ENCODE measurements at places on chromosomes 5 and 9. TPM values are rescaled to one million over a fixed set of nuclear protein-coding genes. Genes with fewer than 3 reads are reported as not detected.

GPX8 gene
- 61.1 TPM for total RNA-seq

TXNDC8 gene
- total RNA-seq: not detected

GRCh38 chr9:20321423-20322082 is 300.7 kb downstream of the MLLT3 start:
- peak; percentile 64 for DNase-seq

- DNase-seq: no peak
Measured at GRCh38 chr5:135230251-135230925, 168.6 kb downstream of the MACROH2A1 start.

REXO4 gene
- 19.0 TPM for total RNA-seq

GRCh38 chr5:122287101-122287500 is 24.9 kb upstream of the SNCAIP start:
- no peak for DNase-seq

DNA sequence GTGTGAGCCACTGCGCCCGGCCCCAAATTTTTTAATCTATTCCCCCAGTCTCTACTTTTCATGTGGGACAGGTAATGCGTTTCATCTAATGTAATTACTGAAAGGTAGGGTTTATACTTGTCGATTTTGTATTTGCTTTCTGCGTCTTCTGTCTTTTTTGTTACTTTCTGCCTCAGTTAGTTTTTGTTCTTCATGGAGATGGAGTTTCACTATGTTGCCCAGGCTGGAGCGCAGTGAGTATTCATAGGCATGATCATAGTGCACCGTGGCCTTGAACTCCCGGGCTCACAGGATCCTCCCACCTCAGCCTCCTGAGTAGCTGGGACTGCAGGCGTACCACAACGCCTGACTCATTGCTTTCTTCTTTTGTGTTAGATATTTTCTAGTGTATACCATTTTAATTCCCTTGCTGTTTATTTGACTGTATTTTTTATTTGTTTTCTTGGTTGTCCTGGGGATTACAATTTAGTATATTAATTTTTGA is 23.4 kb downstream of the EHMT1 start:
- no peak for DNase-seq

DNA sequence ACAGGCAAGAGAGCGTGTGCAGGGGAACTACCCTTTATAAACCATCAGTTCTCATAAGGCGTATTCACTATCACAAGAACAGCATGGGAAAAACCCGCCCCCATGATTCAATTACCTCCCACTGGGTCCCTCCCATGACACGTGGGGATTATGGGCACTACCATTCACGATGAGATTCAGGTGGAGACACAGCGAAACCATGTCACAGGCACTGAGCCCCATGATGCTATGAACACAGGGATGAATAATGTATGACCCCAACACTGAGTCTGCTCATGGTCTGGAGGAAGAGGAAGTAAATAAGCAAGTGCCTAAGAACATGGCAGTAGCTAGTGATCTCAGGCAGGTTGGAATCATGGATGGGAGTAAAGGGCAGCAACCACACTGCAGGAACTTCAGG is 281.0 kb upstream of the ZNF462 start:
- no peak for DNase-seq

C9orf153 gene
- total RNA-seq: not detected

SPATA31C1 gene
- 0.21 TPM for total RNA-seq

- no peak for DNase-seq
Measured at GRCh38 chr5:128949847-128950546, 15.3 kb upstream of the SLC27A6 start.

GRCh38 chr5:74187757-74188156 is 452.8 kb downstream of the ENC1 start:
- DNase-seq: no peak

DNA sequence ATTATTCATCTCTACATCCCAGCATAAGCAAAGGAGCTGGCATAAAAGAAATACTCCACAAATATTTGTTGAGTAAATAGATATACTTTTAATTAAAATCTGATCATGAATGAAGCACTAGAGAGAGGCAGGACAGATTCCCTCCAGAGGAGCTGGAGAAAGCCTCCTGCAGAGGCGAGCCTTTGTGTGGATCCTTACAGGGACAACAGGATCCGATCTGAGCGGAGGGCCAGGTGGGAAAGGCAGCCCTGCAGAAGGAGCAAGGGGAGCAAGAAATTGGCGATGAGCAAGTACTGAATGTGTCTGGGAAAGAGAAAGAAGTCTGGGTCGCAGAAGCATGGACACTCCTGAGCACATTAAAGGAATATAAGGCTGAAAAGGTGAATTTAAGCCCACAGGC is 69.4 kb downstream of the EBF1 start:
- DNase-seq: no peak

DNA sequence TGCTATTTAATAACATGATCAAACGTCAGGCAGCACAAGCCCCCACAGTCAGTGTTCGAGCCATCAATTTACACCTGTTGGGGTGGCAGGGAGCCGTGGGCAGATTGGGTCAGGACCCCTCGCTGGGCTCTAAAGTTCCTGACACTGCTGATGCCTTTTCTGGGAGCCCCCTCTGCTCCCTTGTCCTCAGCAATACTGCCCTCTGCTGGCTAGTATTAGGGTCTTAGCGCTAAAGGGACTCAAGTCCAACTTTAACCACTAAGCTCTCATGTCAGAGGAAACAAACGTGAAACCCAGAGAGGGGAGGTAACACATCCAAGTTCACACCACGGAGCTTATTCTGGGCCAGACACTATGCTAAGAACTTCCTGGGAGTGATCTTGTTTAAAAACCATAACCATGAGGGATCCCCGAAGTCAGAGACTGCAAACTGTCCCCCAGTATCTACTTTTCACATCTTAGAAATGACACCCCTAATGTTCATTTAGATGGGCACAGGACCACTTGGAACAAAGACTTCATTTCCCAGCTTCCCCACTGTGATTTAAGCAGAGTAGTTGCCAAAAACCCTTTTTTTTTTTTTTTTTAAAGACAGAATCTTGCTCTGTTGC is 20.4 kb downstream of the ANKS6 start:
- DNase-seq: peak; percentile 80

- peak; percentile 98 for DNase-seq
Measured at GRCh38 chr9:78031893-78032729, 500 bp upstream of the GNAQ start.

SPINK6 gene
- not detected for total RNA-seq

JAKMIP2 gene
- 8.2 TPM for total RNA-seq

RELL2 gene
- total RNA-seq: 0.82 TPM

DNA sequence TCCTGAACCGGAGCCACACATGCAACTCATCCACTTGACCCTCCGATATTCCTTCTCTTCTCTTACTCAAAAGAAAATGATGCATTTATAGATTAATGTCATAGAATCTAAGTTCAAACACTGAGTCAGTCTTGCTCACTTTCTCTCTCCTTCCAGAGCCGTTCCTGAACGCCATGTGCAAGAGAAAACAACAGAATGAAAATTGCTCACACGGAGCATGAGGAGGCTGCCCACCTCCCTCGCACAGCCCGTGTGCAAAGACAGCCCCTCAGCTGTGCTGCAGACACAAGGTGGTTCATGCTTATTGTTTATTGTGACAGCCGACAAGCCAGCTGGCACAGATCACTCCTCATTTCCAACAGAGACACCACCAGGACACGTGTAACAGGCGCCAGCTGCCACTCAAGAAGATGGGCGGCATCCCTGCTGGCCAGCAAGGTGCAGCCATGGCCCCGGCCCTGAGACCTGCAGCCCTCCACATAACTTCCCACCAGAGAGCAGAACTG is 290.8 kb downstream of the GLIS3 start:
- DNase-seq: peak; percentile 12

- DNase-seq: peak; percentile 44
Measured at GRCh38 chr9:13786131-13786530, 506.6 kb upstream of the MPDZ start.

DNA sequence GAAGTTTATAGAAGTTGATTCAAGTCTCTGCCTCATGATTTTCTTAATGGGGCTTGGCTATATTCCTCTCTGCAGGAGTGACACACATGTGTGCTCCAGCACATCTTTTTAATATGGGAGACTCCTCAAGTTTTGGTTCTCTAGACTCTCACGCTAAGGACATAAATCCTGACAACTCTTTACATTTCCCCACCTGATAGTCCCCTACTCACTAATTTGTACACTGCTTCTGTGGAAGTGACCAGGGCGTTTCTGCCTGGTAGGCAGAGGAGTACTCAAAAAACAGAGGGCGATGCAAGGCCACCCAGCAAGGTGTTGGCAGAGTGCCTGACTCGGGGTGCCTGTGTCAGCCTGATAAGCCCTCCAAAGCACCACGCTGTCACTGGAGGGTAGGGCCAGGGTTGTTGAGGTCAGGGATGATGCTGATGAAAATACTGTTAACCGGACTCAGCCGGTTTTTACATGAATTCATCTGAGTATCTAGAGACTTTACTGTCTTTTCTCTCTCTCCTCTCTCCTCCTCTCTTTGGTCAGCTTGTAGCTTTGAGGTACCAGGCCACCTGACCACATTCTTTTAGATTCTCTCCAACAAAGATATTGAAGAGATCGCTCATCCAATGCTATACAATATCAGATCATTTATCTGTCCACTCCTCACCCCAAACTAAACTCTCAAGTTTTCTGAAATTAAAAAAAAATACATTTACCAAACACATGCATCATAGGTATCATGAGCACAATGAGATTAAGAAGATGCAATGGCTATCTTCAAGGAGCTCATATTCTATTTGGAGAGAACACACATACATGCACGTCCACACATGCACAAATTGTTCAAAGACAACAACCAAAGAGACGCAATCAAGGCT is 205.2 kb downstream of the PIK3R1 start:
- peak; percentile 62 for DNase-seq

MARCHF3 gene
- total RNA-seq: 5.1 TPM

SLC6A7 gene
- total RNA-seq: not detected

DNA sequence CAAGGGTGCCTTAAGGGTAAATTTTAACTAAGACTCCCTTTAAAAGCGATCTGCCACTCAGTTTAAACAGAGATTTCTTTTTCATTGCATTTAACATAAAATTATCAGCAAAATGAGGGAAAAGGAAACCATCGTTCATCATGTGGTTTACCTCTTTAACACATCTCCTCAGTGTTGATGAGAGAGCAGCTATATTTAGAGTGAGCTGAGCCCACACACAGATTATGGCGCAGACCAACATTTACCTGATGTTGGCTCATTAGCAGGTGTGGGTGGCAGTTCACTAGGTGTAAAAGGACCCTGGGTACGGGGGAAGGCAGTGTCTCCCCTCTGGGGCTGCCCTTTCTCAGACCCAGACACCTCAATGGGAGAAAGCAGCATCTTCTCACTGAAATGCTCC is 149.8 kb downstream of the ENTREP1 start:
- no peak for DNase-seq

MED7 gene
- total RNA-seq: 17.2 TPM

DNA sequence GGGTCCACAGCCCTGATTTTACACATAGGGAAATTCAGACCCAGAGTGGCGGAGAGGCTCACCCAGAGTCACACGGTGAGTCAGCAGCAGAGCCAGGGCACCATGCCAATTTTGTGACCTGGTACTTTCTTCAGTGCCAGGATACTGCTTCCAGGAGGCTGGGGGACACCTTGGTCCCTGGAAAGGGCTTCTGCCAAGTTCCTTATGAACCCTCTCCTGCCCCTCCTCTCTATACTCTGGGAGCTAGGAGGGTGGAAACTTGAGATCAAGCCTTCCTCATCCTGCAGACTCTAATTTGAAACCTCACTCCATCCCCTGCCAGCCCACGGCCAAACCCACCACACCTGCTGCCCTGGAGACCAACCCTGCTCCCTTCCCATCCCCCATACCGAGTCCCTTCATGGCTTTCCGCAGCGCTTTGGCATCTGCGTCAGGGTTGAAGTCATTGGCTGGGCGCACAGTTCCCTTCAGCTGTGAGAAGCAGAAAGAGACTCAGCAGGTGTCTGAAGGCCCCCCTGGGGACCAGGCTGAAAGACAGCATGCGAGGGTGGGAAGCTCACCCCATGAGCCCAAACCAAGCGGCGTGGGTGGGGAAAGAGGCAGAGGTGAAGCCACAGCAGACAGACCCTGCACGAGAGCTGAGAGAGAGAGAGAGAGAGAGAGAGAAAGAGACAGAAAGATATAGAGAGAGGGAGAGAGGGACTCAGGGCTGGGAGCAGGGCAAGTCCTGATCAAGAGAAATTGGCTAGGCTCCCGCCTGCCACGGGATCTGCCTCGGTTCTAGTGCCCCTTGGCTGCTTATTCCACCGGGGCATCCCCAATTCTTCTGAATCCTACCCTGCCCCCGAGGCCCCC is 33.5 kb downstream of the ANXA6 start:
- peak; percentile 84 for DNase-seq

- DNase-seq: no peak
Measured at GRCh38 chr5:59221769-59222168, 638.9 kb downstream of the RAB3C start.

PCDHGA7 gene
- total RNA-seq: 6.3 TPM

HK3 gene
- total RNA-seq: 4.1 TPM

GRCh38 chr9:13002740-13003139 is 227.9 kb downstream of the LURAP1L start:
- no peak for DNase-seq

SPOCK1 gene
- total RNA-seq: 12.3 TPM

DNA sequence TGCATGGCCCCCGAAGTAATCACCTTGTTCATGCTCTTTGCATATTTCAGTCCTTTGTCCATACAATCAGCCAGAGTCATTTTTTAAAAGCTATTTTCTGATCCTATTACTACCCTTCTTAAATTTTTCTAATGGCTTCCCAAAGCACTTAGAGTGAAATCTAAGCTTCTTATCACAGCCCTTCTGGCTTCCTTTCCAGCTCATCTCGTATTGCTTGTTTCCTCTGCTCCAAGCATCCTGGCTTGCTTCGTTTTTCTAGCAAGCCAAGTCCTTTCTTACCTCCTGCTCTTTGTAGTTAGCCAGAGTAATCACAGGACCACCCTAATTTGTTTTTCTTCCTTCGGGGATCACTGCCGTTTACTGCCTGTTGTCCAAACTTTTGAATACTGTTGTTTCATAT is 453.3 kb downstream of the KIF4B start:
- no peak for DNase-seq

DNA sequence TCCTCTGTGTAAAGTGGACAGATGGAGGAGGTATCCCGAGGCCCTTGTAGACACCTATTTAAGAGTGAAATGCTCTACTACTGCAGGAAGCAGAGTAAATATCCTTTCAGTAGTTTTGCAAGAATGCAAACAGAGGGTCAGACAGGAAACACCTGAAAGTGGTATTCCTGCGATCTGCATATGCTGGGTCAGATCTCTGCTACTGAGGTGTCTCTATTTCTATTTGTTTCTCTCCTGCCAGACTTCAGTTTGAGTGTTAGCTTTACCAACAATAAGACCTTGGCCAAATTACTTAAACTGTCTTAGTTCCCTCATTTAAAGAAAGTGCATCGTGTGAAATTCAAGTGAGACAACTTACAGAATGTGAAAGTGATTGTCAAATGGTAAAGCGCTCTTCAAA is 47.6 kb downstream of the JAKMIP2 start:
- no peak for DNase-seq

DNA sequence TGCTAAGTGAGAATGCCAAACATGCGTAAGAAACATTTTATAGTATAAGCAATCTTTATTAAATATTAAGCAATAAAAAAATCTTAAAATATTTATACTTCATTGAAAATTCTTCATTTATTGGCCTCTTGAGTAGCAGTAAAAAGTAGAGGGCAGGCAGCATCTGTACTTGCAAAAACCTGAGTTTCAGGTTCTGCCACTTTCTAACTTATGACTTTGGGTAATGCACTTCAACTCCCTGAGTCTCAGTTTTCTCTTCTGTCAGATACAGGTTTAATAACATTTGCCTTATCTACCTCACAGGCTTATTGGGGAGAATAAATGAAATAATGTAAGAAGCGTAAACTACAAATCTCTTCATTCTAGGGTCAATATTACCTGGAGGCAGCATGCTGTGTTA is 19.8 kb upstream of the MCTP1 start:
- no peak for DNase-seq

Data from tongue (tissue), 3 donors.